ENCODE measurements at places on chromosomes 1 and 21.

- no peak for DNase-seq
- H3K27ac ChIP-seq, result no peak overlapping the region
These were observed 41.4 kb upstream of the GOLT1A start for GRCh38 chr1:204255225-204255624.

- H3K4me3 ChIP-seq, result no peak overlapping the region
- no peak for DNase-seq
- no peaks in the 10 kb centered on the region for H3K36me3 ChIP-seq
- H3K4me1 ChIP-seq, result peaks cover 9% of the 10 kb centered on the region
- no peak overlapping the region for H3K27ac ChIP-seq
These were observed 43.9 kb downstream of the GALNT2 start for GRCh38 chr1:230110971-230111370.

DNA sequence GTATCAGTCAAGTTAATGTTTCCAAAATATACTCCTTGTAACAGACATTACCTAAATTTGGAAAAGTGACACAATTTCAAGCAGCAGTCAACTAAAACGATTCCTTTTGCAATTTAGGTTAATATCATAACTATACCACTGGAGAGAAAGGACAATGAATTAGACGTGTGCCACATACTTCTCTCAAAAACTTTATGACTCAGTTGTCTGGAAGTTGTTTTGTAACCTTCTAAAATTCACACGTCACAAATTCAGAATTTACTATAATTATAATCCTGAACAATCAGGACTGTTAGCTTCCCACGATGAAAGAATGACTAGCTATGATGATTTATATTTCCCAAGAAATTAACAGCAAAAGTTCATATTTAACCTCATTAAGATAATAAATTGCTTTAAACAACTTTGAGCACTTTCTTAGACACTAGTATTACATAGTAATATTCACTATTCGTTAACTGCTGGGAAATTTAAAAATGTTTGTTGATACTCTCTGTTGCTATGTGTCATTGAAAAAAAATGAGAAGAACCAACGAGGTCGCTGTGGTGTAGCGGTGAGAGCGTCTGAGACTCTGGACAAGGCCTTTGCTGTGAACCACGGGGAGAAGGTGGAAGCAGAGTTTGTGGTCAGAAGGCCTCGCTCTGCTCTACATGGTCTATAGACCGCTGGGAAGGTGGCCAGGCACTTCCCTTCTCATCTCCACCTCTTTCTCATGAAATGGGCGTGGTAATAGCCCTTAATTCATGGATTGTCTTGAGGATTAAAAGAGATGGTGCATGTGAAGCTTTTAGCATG, 27.9 kb upstream of the BATF3 start:
- no peak for DNase-seq
- no peaks in the 10 kb centered on the region for H3K27me3 ChIP-seq
- no peaks in the 10 kb centered on the region for H3K36me3 ChIP-seq
- no peak overlapping the region for H3K27ac ChIP-seq
- no peak overlapping the region for H3K4me3 ChIP-seq
- H3K4me1 ChIP-seq, result peaks cover 3% of the 10 kb centered on the region

DNA sequence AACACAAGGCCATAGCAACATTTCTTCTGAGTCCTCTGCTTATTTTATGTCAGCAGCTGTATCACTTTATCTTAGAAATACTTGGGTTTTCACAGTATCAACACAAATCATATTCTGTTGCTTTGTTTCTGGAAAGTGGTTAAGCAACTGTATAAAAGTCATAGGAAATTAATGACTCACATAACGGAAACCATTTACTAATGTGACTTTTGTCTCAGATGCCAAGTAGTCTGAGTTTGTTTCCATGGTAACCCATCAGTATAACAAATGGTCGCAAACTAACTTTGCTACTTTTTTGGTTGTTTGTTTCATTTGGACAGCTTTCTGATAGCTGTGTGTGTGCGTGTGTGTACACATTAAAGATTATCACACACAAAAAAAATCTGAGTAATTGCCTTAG, 31.1 kb downstream of the EEIG2 start:
- no peaks in the 10 kb centered on the region for H3K27me3 ChIP-seq
- H3K4me1 ChIP-seq, result peaks cover 45% of the 10 kb centered on the region
- DNase-seq, result peak; percentile 72
- H3K4me3 ChIP-seq, result no peak overlapping the region
- no peaks in the 10 kb centered on the region for H3K36me3 ChIP-seq

DNA sequence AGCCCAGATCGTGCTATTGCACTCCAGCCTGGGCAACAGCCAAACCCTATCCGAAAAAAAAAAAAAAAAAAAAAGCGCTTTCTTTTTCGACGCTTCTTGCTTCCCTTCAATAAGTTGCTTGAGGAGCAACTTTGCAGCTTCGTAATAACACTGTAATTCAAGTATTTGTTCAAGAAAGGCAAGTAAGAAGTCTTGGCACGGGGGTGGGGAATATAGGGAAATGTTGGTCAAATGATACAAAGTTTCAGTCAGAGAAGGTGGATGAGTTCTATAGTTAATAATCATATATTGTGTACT, 871 bp upstream of the PSMA5 start:
- no peaks in the 10 kb centered on the region for H3K27me3 ChIP-seq
- no peaks in the 10 kb centered on the region for H3K36me3 ChIP-seq
- H3K27ac ChIP-seq, result peak overlapping the region; percentile 87
- H3K4me3 ChIP-seq, result peak overlapping the region; percentile 96

DNA sequence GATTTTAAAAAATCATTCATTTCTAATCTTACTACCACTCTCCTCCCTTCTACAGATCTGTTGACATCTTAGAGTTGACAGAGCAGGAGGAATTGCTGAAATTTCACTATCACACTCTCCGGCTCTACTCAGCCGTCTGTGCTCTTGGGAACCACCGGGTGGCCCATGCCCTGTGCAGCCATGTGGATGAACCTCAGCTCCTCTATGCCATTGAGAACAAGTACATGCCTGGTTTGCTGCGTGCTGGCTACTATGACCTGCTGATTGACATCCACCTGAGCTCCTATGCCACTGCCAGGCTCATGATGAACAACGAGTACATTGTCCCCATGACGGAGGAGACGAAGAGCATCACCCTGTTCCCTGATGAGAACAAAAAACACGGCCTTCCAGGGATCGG, 276.7 kb downstream of the ZP4 start:
- no peaks in the 10 kb centered on the region for H3K27me3 ChIP-seq
- H3K27ac ChIP-seq, result no peak overlapping the region
- no peak overlapping the region for H3K4me3 ChIP-seq
- H3K4me1 ChIP-seq, result no peaks in the 10 kb centered on the region
- no peak for DNase-seq

DNA sequence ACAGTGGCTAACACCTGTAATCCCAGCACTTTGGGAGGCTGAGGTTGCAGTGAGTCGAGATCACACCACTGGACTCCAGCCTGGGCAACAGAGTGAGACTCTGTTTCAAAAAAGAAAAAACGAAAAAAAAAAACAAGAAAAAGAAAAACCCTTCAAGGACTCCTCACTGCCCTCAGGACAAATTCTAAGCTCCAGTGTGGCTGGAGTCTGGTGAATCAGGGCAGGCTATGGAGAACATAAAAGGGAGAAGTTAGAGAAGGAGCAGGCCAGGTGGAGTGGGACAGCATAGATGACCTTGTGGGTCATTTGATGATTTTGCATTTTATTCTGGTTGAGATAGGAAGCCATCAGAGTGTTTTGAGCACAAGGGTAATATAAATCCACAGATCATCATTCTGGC, 12.5 kb upstream of the UAP1 start:
- H3K27ac ChIP-seq, result no peak overlapping the region
- H3K4me3 ChIP-seq, result no peak overlapping the region
- H3K27me3 ChIP-seq, result no peaks in the 10 kb centered on the region
- no peaks in the 10 kb centered on the region for H3K36me3 ChIP-seq
- no peak for DNase-seq

DNA sequence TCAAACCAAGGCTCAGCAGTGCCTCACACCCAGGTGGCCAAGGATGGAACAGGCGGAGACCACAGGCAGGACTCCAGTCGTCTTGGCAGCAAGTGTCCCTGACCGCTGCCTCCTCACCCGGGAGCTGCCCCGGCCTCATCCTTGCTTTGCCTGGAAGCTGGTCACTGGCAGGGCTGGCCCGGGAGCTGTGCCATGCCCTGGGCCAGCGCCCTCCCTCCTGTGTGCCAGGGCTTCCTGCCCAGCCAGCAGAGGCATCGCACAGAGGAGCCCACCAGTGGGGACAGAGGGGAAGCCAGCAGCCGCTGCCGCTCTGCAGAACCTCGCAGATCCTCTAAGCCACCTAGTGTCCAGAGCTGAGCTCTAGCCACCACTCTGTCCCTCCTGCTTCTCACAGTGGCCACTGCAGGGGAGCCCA, 7.8 kb downstream of the CASZ1 start:
- H3K27me3 ChIP-seq, result peaks cover 19% of the 10 kb centered on the region
- peaks cover 7% of the 10 kb centered on the region for H3K4me1 ChIP-seq
- DNase-seq, result no peak

- DNase-seq, result no peak
- H3K27me3 ChIP-seq, result no peaks in the 10 kb centered on the region
- H3K27ac ChIP-seq, result no peak overlapping the region
- H3K4me3 ChIP-seq, result no peak overlapping the region
These were observed 223.0 kb upstream of the NR5A2 start for GRCh38 chr1:199804526-199804925.

- H3K4me1 ChIP-seq, result peaks cover 51% of the 10 kb centered on the region
- no peaks in the 10 kb centered on the region for H3K36me3 ChIP-seq
- H3K4me3 ChIP-seq, result no peak overlapping the region
- DNase-seq, result no peak
- H3K27ac ChIP-seq, result no peak overlapping the region
- peaks cover 27% of the 10 kb centered on the region for H3K27me3 ChIP-seq
These were observed 3.1 kb downstream of the CNIH3 start for GRCh38 chr1:224619209-224619608.

- H3K4me1 ChIP-seq, result no peaks in the 10 kb centered on the region
- H3K27me3 ChIP-seq, result no peaks in the 10 kb centered on the region
- DNase-seq, result no peak
These were observed 351.3 kb upstream of the CAMK1G start for GRCh38 chr1:209232197-209232596.

DNA sequence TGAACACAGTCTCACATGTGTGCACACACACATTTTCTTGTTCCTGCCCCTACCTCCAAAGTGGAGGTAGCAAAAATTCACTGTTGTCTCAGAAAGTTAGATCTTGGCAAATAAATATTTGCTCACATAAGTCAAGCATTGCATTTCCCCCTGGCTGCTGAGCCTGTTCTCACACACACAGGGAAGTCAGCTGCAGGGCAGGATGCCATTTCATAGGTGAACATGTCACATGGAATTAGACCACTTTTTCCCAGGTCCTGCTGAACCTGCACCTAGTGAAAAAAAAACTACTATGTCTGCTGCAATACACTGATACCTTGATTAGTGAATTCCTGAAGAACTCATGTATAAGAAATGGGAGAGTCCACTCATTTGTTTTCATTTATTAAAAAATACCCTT, 5.3 kb upstream of the CD55 start:
- no peak for DNase-seq
- H3K4me1 ChIP-seq, result peaks cover 13% of the 10 kb centered on the region
- no peaks in the 10 kb centered on the region for H3K36me3 ChIP-seq

- H3K27ac ChIP-seq, result no peak overlapping the region
- H3K27me3 ChIP-seq, result no peaks in the 10 kb centered on the region
- H3K4me1 ChIP-seq, result peaks cover 48% of the 10 kb centered on the region
- no peak overlapping the region for H3K4me3 ChIP-seq
- peaks cover 23% of the 10 kb centered on the region for H3K36me3 ChIP-seq
- DNase-seq, result no peak
These were observed 14.9 kb downstream of the SNAP47 start for GRCh38 chr1:227749916-227750710.

- H3K27ac ChIP-seq, result no peak overlapping the region
- no peaks in the 10 kb centered on the region for H3K4me1 ChIP-seq
- no peak for DNase-seq
- H3K27me3 ChIP-seq, result no peaks in the 10 kb centered on the region
- H3K4me3 ChIP-seq, result no peak overlapping the region
These were observed 89.0 kb upstream of the CD34 start for GRCh38 chr1:207999972-208000371.

- H3K4me1 ChIP-seq, result no peaks in the 10 kb centered on the region
- H3K27me3 ChIP-seq, result no peaks in the 10 kb centered on the region
- H3K36me3 ChIP-seq, result no peaks in the 10 kb centered on the region
- no peak for DNase-seq
These were observed 144.1 kb downstream of the LRRC40 start for GRCh38 chr1:70061231-70061630.

Data from CD4-positive, alpha-beta memory T cell (primary cell).